ENCODE measurements at places on chromosomes 12 and 14.
A peak's percentile ranks its signal among the peaks of the same experiment; 100 is the strongest.

DNA sequence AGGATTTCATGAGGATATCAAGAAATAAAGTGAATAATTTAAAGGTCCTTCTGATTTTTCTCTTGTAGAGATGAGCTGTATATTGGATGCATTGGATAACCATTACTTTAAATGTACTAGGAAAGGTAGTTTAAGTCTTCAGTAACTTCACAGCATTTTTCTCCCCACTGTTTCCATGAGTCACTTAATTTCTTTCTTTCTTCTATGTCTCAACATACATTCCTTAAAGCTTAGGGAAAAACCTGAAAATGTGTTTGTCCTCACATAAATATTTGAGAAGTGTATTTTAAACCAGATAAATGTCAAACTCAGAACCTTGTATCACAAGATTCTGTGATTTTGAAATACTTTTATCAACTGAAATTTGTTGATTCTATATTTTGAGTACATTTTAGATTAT lies 1970.2 kb upstream of the FLRT2 start:
- DNase-seq: no peak

DNA sequence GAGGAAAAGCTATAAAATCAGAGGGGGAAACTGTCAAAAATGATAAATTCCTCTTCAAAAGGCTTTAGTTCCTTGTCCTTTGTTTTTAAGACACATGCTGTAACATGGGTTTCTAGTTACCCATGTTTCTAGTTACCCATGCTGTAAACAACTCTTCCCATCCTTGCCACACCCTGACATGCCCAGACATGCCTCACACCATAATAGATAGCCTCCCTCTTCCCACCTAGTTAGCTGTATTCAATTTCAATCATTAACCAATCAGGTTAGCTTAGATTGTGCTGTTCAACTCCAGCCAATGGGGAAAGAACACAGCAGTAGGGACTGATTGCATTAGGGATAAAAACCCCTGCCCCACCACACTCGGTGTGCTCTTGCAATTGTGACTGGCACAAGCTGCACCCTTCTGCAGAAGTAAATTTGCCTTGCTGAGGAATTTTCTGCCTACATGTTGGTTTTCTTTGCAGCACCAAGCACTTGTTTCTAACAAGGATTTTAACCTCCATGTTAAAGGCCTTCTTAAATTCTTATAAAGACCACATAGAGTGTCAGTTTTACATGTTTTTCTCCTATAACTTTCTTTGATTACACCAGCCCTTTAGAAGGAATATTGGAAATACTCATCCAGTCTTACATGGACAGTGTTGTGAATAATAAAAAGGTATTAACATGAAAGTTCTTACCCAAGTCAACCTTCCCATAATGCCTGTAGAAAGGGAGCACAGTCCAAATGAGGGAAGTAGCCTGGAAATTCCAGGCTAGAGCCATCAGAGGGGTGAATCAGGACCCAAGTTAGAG lies 32.5 kb upstream of the LALBA start:
- no peak for DNase-seq

GRCh38 chr12:28578833-28579252 lies 388.6 kb downstream of the CCDC91 start:
- DNase-seq: no peak

DNA sequence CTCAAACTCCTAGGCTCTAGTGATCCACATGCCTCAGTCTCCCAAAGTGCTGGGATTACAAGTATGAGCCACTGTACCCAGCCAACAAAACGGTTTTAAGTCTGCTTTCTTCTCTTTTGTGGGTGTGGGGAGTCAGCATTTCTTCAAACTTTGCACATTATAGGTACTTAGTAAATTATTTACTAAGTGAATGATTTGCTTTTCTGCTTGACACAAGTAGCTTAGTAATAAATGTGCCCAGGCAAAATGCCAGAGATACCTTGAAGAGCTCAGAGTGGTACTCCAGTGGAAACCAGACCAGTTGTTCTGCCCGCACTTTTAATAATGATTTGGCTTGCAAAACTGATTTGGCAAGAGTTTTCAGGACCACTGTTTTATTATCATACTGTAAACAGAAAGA lies 15.0 kb downstream of the DEPDC4 start:
- DNase-seq: no peak

DNA sequence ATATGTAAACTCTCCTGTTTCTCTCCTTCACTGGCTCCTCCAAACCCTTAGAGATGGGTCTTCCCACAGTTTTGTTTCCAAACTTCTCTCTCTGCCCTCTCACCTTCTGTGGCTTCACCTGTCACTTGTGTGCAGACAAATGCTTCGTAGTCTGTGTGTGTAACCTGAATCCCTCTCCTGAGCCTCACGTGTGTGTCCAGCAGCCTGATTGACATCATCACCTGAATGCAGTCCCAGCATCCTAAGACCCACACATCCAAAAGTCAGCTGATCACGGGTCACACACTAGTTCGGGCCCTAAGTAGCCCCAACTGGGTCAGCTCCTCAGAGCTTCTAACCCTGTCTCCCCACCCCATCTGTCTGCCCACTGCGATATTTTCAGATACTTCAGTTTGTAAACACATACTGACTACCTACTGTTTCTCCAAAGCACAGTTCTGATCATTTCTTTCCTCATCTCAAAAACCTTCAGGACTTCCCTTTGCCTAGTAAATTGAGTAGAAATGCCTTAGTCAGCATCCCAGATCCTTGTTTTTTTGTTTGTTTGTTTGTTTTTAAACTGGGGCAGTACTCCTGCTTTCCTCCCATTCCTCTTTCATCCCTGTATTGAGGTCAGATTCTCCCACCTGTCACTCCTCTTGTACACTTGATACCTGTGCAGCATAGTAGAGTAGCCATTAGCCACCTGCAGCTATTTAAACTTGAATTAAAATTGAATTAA lies 23.7 kb downstream of the FNTB start:
- DNase-seq: no peak

GRCh38 chr14:73889376-73889775 lies 2.7 kb downstream of the ZNF410 start:
- DNase-seq: no peak

GRCh38 chr12:24113701-24114100 lies 164.2 kb upstream of the SOX5 start:
- no peak for DNase-seq

DNA sequence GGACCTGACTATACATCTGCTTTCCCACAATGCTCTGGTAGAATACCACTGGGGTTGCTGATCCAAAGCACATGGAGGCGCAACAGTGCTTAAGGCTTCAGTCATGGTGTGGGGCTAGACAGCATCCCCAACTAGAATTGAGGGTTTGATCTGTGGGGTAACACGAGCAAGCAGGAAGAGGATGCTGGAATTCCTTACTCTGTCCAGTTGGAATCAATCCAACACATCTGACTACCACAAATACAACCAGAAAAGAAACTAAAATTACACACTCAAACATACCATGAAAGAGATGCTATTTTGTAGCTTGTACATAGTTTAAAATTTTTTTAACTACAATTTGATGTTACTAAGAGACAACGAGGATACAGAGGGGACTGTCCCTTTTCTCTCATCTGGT lies 40.4 kb upstream of the GTF2A1 start:
- no peak for DNase-seq

DNA sequence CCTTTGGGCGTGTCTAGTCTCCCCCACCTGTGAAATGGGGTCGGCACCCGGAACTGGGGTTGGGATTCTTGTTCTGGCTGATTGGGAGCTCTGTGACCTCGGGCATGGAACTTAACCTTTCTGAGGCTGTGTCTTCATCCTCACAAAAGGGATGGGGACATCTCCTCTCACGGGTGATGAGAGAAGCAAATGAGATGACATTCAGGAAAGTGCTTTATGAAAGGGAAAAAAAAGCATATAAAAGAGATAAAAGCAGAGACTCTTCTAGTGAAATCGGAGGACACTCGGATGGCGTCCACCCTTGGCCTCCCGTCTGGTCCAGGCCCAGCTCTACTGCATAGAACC lies 98.9 kb downstream of the LRRC74A start:
- DNase-seq: no peak

DNA sequence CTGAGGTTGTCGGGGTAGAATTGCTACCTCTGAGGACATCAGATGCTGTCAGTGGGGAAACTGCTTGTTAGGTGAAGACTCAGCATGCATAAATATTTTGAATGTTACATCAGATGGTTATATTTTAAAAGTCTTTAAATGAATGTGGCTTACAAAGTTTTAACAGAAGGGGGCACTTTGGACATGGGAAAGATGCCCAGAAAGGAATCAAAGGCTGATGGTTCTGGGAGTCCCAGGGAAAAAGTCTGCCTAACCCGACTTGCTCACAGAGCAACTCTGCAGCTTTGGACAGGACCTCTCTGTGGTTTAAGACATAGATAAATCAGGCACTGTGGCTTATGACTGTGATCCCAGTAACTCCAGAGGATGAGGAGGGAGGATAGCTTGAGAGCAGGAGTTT lies 474.9 kb downstream of the ATP23 start:
- DNase-seq: no peak

- DNase-seq: no peak
These were observed 755 bp downstream of the SLC25A21 start for GRCh38 chr14:37171678-37172023.

- DNase-seq: no peak
These were observed 54.3 kb downstream of the DENND5B start for GRCh38 chr12:31536672-31537071.

GRCh38 chr14:92781350-92781749 lies 12.8 kb upstream of the GOLGA5 start:
- no peak for DNase-seq

GRCh38 chr14:61346221-61346620 lies 24.8 kb downstream of the PRKCH start:
- no peak for DNase-seq

DNA sequence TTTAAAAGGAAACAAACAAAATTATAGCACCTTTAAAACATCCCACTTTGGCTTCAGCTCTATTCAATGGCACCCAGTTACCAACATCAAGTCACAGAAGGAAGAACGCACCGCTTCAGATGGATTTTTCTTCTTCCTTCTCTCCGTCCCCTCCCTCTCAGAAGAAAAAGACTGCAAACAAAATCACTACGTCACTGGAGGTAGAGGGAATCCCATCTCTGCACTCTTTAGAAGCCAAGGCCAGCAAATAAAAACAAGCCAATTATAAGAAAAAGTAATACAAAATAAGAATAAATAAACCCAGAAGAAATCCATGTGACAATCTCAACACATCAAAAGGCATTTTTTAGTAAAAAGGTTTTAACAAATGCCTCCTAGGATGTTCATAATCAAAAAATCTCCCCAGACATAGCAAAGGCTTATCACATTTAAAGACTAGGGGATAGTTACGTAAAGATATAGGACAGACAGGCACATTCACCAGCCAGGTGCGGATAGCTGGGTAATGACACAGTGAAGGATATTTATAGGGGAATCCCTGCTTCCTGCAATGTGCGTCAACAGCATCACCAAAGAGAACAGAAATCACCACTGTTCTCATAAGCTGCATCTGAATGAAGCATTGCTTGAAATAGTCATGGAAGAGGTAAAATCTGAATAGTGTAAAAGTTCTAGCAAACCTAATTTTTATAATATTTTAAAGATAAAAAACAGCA lies 89.4 kb downstream of the R3HDM2 start:
- DNase-seq: no peak

DNA sequence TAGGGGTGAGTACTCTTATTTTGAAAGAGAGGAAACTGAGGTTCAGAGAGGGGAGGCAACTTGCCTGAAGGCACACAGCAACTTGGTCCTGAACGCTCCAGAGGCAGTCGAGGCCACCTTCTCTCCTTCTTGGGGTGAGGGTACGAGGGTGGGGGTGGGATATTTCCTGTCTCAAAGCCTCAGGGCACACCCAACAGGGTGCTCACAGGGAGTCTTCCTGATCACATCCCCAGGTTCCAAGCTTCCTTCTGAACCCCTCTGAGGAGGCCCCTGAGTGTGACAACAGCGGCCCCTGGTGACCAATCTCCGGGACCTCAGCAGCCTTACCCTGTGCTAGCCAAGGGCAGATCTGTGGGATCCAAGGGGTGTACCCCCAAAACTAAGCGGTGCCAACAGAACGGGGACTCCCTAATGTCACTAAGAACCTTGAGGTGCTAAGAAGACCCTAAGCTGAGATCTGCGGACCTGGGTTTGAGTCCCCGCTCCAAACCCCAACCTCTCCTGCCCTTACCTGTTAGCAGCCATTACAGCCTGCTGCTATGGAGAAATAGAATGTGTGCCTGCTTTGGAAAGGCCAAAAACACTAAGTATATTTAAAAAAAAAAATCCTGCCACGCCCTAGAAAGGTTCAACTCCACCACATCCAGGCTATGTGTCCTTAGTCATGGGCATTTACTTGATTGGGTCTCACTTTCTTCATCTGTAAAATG lies 57.9 kb downstream of the TRPV4 start:
- peak; percentile 64 for DNase-seq

- no peak for DNase-seq
These were observed 790.7 kb downstream of the C12orf50 start for GRCh38 chr12:87238466-87238865.

DNA sequence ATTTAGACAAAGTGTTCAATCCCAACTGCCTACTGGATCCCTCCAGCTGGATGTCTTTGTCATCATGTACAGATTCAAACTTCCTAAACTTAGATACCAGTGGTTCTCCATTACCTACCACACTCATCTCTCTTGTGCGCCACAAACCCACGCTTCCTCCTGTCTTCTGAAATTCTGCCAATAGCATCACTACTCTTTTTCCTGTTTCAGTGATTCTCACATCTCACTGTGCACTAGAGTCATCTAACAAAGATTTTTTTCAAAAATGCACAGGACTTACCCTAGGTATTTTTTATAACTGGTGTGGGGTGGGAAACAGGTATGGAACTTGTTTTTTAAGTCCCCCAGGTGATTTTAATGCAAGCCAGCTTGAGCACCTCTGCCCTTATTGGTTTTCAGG lies 5.9 kb downstream of the PSMB5 start:
- no peak for DNase-seq

DNA sequence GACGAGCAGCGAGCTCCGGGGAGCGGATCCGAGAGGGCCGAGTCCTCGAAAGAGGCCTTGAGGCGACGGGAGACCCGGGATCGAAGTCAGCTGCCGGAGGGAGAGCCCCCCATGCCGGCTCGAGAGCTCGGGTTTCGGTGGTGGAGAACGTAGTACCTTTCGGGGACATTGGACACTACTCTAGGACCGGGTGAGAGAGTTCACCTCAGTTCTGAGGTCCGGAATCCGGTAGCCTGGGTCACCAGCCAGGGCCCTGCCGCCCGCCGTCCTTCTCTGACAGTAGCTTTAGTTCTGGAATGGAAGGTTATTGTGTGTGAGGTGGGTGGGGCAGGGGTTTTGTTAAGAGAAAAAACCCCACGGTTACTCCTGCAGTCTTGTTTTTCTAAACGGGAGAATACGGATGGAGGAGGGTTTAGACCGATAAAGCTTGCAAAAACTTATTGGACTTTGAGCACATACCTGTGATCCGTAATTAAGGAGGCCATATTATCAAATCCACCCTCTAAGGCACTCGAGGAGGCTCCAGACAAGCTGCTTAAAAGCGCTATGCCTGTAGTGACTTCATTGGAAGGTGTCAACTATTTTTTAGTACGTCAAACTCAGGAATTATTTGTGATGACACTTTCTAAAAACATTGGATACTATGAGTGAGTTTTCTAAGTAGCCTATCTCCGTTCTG lies 765 bp downstream of the SCYL2 start:
- DNase-seq: peak; percentile 11
